ENCODE measurements at places on chromosomes 6 and 20.

GRCh38 chr6:52790861-52791260, 12.8 kb downstream of the GSTA1 start:
- no peak for DNase-seq

DNA sequence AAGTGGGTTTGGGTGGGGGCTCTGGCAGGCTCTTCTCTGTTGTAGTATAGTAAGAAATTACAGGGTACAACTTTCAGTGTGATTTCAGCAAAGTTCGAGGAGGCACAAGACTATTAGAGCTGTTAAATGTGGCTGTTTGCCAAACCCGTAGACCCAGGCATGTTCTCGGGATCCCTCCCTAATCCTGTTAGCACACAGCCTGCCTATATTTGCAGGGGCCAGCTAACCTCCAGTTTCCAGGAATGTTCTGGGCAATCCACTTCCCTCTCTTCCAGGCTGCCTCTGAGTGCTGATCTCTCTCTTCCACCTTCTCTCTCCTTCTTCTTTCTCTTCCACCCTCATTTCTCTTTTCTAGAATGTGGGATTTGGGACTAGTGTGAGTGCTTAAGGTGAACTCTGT, 34.8 kb upstream of the ZFP64 start:
- DNase-seq = no peak

- no peak for DNase-seq
Observed at GRCh38 chr20:51529081-51529681, 13.3 kb downstream of the NFATC2 start.

- DNase-seq = no peak
Observed at GRCh38 chr6:11246722-11247121, 14.3 kb upstream of the NEDD9 start.

GRCh38 chr20:43863330-43863729, 51.3 kb upstream of the TOX2 start:
- no peak for DNase-seq

DNA sequence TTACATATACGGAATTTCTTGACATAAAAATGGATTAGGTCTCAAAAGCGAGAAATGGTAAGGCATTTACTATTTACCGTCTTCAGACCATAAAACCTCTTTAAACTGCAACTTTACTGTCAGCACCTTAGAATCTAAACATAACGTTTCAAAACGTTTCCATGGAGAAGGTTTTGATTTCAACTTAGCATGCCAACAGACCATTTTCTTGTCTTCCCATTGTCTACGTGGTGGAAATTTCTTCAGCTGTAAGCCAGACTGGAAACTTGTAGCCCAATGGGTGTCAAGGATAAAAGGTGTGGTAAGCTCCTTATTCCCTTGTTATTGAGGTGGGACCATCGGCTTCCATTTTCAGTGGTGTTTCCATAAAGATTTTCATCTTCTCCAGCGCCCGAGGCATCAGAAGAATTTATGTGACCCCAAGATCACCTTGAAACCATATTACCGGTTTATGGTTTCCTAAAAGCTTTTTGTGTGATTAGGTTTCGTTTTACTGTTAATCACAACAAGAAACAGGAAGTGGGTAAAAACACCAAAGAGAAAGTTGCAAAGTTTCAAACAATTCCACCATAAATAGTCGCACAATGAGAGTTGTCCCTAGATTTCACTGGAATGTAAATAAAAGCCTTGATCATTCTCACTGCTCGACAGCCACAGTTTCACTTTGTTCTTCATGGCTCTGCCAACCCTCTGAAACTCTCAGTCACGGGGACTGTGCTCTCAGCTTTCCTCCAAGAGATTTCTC, 63.0 kb upstream of the CD2AP start:
- no peak for DNase-seq

- DNase-seq = no peak
Observed at GRCh38 chr6:167973148-167973885, 24.2 kb upstream of the KIF25 start.

DNA sequence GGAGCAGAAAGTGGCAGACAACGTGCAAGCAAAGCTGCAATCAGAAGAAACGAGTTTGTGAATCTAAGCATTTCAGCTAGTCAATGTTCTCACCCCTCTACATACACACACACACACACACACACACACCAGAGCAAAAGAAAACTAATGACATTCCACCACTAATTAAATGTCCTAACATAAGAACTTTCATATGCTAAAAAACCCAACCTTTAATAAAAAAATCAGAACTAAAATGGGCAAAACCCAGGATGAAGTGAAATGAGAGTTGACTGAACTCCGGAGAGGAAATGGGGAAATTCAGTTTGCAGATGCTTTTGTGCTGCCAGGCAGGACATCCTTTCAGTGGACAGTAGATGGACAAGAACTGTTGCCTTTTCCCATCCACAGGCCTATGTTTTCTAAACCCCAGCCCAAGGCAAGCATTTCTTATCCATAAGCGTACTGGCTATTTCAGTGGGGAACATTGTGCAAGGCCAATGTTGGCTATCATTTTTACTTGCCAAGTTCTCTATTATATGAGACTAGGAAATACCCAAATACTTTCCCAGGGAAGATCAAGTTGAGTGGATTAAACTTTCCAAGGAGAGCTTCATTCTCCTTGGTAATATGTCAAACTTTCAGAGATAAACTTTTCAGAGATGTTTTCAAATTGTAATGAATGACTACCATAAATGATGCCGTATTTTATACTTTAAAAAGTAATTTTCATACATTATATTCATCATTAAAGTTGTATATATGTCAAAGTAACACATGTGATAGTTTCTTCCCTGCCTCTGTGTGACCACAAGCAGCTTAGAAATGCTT, 27.3 kb downstream of the RIN2 start:
- no peak for DNase-seq

DNA sequence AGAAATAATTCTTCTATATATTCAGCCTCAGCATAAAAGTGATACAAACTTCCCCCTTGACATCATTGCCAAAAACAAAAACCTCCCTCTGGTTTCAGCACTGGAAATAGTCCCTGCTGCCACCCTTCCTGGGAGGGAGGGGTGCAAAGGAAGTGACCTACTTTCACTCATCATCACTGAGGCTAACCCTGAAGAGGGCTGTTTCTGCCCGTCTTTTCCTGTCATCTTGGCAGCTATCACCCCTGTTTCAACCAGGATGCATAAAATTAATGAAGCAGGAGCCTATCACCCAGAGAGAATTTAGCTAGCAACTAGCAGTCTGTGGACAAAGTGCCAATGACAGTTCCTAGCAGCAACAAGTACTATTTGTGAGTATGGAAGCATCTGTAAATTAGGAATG, 397.8 kb downstream of the LAMA2 start:
- DNase-seq = no peak

Data from GDM1 (cell line).